Putamen (tissue), 1 donor: ENCODE measurements at places on chromosomes 12 and 14.

DNA sequence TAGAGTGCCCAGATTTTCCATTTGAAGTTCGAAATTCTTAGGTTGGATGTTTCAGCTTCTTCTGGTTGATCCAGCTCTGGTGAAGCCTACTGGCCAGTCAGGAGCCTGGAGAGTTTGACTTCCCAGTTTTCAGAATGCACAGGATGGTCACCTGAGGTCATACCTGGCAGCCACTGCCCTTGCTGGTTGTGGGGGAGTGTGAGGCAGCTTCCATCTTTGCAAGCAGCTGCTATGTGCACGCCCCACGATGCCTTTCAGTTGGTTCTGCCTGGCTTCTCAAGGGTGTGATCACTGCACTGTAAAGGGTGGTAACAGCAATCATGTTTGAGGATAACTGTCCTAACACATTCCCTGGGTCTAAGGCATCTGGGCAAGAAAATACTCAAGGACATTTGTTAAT is 15.4 kb downstream of the CCDC92 start:
- DNase-seq: no peak

GRCh38 chr12:51730745-51731144 is 117.8 kb downstream of the FIGNL2 start:
- no peak for DNase-seq

- no peak for DNase-seq
Measured at GRCh38 chr12:104577581-104577981, 120.8 kb downstream of the CHST11 start.

- DNase-seq: no peak
Measured at GRCh38 chr12:72272731-72273498, 745 bp downstream of the TRHDE start.

- no peak for DNase-seq
Measured at GRCh38 chr12:51076236-51076930, 7.0 kb downstream of the CSRNP2 start.
